Stimulated activated CD8-positive, alpha-beta memory T cell treated with anti-CD3 and anti-CD28 coated beads, Interleukin-4, amount 100 ng/mL, for 4 hours (primary cell): ENCODE measurements at places on chromosomes 6 and 20.

- DNase-seq = no peak
Measured at GRCh38 chr6:139030228-139030963, 1.9 kb downstream of the ABRACL start.

DNA sequence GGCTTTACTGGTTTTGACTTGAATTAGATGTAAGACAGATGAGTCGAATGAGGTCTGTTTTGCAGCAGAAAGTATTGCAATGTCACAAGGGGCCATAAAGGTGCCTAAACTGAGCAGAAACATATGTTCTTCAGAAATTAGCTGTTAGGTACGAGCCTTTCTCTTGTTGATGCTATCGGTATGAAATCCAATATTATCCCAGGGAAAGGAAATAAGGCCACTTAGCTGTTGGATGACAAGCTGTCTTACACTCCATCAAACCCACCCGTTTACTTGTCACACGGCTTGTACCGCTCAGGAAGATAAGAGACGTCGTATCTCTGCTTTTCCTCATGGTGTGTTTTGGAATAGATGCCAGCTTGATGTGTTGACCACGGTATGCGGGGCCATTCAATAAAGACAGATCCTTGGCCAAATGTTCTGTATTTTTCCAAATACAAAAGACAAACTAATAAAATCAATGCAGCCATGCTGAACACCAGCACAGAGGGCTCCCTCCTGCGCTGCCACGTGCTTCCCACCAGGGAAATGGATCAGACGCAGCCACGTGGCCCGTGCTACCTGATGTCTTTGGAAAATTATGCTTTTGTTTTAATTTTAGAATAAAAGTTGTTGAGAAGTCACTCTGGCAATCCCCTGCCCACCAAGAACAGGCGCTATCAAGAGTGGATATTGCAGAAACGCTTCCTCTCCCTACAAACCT, 255.9 kb upstream of the SULF2 start:
- DNase-seq = no peak

DNA sequence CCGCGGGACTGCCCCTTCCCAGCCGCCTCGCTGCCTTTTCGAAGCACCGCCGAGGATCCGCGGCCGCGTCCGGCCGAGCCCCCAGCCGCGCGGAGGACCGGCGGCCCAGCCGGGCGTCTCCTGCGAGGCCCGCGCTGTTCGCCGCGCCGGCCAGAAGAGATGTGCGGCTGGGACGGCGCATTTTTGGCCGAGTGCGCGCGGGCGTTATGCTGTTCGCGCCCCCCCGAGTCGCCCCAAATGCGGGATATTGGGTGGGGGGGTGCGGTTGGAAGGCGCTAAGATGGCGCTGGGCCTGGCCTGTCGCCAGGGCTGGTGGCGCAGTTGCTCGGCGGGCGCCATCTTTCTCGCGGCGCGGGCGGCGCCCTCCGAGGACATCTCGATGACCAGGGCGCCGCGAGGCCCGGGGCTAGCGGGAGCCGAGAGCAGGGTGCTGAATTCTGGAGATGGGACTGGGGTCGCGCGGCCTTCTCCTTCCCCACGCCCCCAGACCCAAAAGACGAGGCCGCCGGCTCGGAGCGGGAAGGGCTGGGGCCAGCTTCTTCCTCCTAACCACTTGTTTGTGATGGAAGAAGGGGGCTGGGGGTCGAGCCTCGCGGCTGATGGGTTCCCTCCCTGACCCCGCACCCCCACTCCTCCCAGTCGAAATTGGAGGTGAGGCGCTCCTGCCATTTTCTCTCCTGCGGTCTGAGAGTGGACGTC, 1.5 kb downstream of the BICRAL start:
- DNase-seq = peak; percentile 43

DNA sequence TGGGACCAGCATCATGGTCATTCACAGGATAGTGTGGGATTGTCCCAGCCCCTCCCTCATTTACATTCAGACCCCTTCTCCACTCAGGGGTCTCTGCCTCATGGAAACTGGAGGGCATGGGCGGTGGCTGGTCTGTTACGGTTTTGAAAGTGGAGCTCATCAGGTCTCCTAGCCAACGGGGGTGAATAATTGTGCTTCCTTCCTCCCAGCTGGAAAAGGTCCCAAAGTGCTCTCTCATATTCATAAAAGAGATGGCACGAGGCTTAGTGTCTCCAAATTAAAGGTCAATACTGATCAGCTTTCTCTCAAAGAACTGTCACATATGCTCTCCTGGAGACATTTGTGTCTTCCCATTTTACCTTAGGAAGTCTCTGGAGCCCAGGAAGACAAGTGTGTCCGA, 19.9 kb downstream of the JARID2 start:
- DNase-seq = no peak

DNA sequence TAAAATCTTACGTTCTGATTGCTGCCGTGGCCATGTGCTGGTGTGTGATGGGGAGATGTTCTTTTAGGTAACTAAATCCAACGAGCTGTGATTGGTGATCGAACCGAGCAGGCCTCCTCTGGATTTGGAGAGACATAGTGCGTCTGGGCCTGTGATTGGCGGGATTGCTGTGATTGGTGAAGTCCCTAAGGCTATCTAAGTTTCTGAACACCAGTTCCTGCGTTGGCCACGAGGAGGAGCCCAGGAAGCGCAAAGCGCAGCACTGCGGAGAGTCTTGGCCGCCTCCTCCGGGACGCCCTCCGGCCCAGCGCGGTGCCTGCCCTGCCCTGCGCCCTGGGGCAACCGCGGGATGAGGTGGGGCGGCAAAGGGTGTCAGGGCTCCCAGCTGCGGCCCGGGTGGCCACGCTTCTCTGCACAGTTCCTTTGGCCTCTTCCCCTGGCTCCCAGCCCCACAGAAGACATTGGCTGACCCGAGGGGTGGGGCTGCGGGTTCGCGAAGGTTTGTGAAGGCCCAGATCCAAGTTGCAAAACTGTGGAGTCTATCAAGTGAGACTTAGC, 33.0 kb downstream of the HNF4A start:
- DNase-seq = peak; percentile 30

DNA sequence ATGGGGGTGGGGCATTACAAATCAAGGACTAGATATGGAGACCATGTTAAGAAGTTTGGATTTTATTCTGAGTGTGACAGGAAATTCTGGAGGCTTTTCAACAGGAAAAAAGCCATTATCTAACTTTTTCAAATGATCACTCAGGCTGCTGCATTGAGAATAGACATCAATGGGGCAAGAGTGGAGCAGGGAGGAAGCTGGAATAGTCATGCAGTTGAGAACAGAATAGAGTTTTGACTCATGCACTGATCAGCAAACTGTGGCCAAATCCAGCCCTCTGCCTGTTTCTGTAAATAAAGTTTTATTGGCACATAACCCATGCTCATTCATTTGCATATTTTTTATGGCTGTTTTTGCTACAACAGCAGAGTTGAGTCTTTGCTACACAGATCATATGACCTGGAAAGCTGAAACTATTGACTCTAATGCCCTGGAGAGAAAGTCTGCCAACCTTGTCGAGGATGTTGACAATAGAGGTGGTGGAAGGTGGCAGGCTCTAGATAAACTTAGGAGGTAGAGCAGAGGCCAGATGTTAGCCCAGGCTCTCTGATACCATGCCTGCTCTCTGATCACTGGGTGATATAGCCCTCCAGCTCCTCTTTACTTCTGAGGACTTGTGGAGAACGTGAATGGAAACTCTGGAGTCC, 441.8 kb downstream of the PTPRT start:
- no peak for DNase-seq

DNA sequence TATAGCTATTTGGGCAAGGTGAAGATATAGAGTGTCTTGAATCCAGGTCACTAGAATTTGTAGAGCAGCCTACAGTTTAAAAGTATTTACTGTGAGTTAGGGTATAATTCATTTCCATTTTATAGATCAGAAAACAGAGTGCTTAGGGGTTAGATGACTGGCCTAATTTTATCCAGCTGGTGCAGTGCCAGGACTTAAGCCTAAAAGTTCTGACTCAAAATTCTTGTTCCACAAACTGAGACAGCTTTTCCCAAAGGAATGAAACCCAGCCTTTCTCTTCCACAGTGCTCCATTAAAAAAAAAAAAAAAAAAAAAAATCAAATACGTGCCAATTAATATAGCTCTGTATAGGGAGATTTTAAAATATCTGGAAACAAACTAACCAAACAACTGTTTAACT, 441.0 kb upstream of the MARCKS start:
- no peak for DNase-seq

GRCh38 chr6:102298051-102298450, 904.5 kb downstream of the GRIK2 start:
- DNase-seq = no peak

- no peak for DNase-seq
Measured at GRCh38 chr6:87277123-87277522, 45.3 kb upstream of the SMIM8 start.

GRCh38 chr6:169472786-169473416, 219.3 kb upstream of the THBS2 start:
- DNase-seq = no peak

GRCh38 chr6:121759370-121759769, 323.9 kb downstream of the GJA1 start:
- no peak for DNase-seq

DNA sequence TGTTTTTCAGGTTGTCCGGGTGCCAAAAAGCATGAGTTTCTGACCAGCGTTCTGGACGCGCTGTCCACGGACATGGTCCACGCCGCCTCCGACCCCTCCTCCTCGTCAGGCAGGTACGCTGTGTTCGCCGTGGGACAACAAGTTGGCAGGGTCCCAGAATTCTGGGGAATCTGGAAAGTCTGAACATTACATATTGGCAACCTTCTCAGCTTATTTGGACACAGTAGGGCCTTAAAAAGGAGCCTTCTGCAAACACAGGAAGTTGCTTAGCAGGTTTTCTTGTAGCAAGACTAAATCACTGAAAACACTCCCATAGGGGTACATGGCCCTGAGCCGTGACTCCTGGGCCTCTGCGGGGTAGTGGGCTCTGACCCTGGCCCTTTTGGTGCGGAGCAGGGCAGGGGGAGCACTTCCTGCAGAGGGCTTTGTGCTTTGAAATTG, 209.7 kb downstream of the SMOC2 start:
- DNase-seq = no peak
